ENCODE measurements at places on chromosomes 2 and 18.
A peak's percentile ranks its signal among the peaks of the same experiment; 100 is the strongest.

DNA sequence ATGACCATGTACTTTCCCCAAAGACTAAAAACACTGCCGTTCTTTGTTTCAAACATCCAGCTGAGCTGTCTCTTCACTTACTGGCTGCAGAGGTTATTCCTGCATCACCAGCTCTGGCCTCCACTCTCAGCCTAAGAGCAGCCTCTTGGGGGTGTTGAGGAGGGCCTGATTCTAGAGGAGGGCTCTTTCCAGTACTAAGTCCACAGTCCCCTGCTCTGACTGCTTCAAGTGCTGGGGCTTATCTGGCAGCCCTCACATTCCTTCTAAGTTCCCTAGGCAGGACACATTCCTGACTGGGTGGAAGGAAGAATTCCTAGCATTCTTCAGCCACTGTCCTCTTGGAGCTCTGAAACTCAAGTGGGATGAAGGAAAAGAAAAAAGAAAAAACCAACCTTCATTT, 32.9 kb upstream of the EHBP1 start:
- DNase-seq, result peak; percentile 79

- no peak for DNase-seq
Measured at GRCh38 chr2:31372097-31372496, 42.4 kb downstream of the XDH start.

- no peak for DNase-seq
Measured at GRCh38 chr2:78686625-78687153, 338.8 kb upstream of the REG3G start.

GRCh38 chr18:53946594-53946993, 277.9 kb downstream of the MBD2 start:
- no peak for DNase-seq

DNA sequence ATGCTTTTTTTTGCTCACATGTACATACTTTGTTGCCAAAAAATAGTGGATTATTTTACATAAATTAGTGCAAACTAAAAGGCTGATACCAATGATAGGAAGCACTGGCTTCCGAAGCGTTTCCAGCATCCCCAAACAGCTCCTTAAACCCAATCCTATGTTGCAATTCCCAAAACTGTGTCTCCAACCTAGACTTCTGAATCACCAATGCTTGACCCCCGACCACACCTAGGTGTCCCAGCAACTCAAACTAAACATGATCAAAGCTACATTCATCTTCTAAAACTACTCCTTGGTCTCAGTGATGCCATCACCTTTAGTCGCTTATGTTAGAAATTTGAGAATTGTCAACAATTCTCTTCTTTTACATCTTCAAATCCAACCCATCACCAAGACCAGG, 13.4 kb downstream of the ATP8B1 start:
- DNase-seq, result no peak

- DNase-seq, result peak; percentile 79
Measured at GRCh38 chr2:222919841-222920526, 59.1 kb downstream of the ACSL3 start.

GRCh38 chr18:8930990-8931616, 171.4 kb upstream of the NDUFV2 start:
- DNase-seq, result no peak

- DNase-seq, result no peak
Measured at GRCh38 chr2:33086400-33087015, 139.8 kb downstream of the LTBP1 start.

DNA sequence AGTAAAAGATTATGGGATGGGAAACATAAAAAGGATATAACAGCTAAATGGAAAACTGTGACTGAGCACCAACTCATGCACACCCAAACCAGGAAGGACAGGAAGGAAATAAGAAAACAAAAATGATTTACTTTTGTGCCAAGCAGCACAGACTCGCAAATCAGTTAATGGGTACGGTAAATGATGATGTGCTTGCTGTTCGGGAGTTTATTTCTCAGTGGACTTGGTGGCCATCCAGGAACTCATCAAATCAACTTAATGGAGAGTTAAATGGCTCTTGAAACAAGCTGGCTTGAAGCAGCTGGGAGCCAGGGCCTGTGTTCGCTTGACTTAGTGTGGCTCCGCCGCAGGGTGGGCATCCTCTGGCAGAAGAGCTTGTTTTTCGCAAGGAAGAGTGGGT, 36.2 kb downstream of the MTCL1 start:
- no peak for DNase-seq

DNA sequence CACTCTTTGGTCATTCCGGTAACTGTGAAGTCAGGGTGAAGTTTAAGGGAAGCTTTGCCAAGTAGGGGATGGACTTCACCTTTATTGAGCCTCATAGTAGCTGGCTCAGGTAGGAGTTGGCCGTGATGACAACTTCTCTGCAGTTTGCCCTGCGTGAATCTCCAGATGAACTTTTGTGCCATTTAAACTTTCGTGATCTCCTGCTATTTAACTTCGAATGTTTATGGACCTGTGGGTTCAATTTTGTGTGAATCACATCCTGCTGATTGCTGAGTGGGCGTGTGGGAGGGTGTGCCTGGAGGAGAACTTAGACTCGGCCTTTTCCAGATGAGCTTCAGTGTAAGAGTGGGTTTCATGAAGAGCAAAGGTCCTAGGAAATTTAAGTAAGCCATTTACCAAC, 4.2 kb downstream of the UGT1A1 start:
- no peak for DNase-seq

- no peak for DNase-seq
Measured at GRCh38 chr2:172628085-172628484, 72.2 kb downstream of the PDK1 start.

- DNase-seq, result no peak
Measured at GRCh38 chr18:38362286-38362792, 796.7 kb upstream of the CELF4 start.

DNA sequence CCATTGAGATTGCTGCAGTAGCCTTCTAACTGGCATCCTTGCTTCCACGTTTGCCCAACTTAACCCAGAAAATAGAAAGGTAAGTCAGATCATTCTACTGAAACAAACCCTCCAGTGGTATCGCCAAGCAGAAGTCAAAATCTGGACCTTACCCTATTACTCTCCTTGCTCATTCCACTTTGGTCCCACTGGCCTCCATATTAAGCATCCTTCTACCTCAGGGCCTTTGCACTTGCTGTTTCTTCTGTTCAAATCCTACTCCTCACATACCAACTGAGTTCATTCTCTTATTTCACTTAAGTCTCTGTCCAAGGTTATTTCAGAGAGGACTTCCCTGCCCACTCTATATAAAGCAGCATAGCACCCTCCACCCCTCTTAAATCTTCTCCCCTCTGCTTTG, 84.5 kb downstream of the SPRED2 start:
- DNase-seq, result no peak

GRCh38 chr2:190451561-190452176, 43.5 kb downstream of the MFSD6 start:
- no peak for DNase-seq

GRCh38 chr2:45670646-45671045, 19.2 kb downstream of the PRKCE start:
- no peak for DNase-seq

- DNase-seq, result peak; percentile 84
Measured at GRCh38 chr2:27705851-27706622, 42.3 kb downstream of the SLC4A1AP start.

DNA sequence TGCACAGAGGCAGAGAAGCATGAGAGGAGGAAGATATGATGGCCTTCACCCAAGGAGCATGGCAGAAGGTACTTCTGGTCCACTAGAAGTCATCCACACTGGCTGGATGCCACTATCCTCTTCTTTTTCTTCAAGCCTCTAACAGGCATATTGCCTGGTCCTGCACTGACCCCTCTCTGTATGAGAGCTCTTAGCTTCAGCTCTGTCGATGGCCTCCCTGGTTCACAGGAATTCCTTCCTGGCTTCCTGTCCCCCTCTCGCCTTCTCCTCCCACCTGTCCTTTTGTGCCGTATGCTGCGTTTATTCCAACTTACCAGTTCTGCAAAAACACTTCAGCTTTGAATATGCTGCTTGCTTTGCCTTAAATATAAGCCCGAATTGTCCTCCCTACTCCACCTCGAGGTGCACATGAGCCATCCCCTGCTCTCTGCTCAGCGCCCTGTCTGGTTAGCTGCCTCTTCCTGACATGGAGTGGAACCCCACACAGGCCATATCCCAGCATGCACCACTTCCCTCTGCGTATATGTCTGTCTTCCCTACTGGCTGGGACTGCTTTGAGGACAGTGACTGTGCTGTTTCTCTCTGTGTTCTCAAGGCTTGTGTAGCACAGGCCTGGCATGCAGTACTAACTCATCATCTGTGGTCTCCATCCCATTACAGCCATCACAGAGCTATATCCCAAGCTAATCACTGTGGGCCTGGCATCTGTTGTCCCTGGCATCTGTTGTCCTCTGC, 474.9 kb downstream of the EIPR1 start:
- no peak for DNase-seq

DNA sequence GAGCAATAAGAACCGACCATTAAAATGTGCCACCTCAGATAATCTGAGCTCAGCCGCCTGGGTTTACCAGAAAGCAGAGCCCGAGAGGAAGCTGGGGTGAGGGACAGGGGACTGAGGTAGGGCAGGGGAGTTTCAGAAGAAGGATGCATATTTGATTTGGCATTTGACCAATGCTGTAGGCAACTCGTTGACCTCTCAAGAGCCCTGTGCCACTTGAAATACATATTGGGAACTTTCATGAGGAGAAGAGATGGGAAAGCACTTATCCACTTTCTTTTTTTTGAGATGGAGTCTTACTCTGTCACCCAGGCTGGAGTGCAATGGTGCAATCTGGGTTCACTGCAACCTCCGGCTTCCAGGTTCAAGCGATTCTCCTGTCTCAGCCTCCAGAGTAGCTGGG, 148.4 kb upstream of the SPRED2 start:
- DNase-seq, result no peak

- DNase-seq, result no peak
Measured at GRCh38 chr2:9004338-9005204, 1.1 kb upstream of the MBOAT2 start.

- DNase-seq, result peak; percentile 21
Measured at GRCh38 chr2:17518212-17519154, at the start of gene RAD51AP2. Gene RAD51AP2, minus strand, starts transcription at chr2:17518440. Its CDS starts 25 bp downstream, at chr2:17518415.

DNA sequence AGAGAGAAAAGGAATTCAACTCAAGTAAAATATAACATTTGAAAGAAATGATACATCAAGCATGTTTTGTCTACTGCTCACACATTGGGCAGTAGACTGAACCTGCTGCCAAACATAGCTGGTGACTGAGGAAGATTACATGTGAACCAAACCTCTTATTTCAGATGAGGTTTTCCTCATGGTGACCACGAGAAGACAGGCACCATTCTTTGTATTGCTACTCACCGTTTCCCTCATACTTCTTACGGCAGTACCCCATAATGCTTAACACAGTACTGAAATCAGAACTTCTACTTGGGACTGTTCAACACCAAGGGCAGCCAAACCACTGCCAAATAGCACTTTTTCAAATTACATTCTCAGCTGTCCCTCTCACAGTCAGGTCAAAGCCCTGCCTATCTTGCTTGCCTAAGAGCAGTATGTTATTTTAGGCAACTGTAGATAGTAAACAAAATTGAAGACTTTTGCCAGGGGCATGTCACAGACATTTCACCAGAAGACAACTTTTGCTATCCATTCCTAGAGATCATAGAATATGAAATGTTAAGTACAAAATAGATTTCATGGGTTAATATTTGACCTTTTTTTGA, 167.1 kb upstream of the DOK6 start:
- DNase-seq, result no peak

GRCh38 chr2:1595274-1595673, 149.0 kb downstream of the PXDN start:
- no peak for DNase-seq

All from HTR-8/SVneo (cell line).